CD4-positive, alpha-beta T cell treated with Interferon alpha-2 for 1 hour (primary cell): ENCODE measurements at places on chromosomes 3 and 15.

- no peak for DNase-seq
Observed at GRCh38 chr15:101614001-101614585, 38.1 kb downstream of the TM2D3 start.

GRCh38 chr15:91368611-91369010, 268.6 kb downstream of the SV2B start:
- no peak for DNase-seq

DNA sequence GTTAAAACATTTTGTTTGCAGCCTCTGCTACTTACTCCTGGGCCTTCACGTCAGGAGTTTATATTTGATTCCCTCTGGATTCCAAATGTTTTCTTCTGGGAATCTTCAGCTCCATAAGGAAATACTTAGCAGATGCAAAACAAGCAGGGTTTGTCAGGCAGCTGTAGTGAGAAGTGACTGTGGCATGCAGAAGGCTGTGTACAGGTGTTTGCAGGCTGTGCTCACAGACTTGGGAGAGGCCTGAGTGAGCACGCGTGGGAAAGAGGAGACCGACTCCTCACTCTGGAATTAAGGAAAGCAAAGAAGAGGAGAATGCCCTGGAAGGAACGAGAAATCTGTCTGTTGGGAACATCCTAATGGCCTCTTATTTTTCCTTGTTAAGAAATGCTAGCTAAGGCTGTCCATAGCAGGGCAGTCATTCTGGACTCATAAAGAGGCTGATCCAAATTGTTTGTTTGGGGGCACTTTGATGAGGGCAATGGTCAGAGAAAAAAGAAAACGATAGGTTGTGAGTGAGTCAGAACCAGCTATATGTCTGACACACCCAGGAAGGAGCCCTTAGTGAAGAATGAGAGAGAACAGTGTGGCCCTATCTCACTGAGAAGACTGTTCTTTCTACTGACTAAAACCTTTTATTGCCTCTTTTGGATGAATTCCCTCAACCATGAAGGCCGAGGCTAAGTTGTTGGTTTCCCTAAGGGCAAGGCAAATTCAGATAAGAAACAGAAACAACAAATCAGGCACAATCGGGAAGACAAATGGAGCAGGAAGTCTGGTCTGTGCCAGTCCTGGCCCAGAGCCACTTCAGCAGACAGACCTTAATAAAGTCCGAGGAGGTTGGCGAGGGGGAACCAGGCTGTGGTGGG, 82.6 kb downstream of the TGFBR2 start:
- DNase-seq = no peak

GRCh38 chr3:10353160-10353559, 32.2 kb upstream of the SEC13 start:
- no peak for DNase-seq

GRCh38 chr3:189744235-189744634, 113.0 kb downstream of the TP63 start:
- no peak for DNase-seq

DNA sequence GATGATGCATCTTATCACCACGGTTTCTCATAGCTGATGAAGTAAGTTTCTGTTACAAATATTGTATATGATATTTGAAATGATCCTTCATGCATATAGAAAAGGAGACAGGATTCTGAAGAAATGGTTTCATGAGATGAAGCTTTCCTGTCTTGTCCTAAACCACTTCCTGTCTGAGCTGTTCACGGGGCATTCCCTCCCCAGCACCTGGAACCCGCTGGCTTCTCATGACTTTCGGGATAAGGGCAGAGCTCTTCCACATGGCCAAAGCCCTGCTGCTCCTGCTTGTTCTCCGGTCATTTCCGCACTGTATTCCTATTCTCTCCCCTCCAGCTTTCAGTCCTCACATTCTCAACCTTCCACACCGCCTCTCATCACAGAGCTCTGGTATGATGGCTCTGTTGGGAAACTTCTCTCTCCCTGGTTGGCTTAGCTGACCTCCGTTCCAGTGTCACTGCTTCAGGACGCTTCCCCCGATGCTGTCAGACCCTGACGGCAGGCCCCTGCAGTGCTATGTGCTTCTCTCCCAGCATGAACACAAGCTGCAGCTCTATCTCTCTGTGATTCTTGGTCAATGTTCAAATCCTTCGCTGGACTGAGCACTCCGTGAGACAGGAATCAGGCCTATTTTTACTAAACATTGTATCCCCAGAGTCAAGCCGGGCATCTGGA, 86.9 kb upstream of the HERC1 start:
- no peak for DNase-seq

- no peak for DNase-seq
Observed at GRCh38 chr3:29335438-29335837, 54.6 kb downstream of the RBMS3 start.

- DNase-seq = no peak
Observed at GRCh38 chr15:67559158-67559557, 16.7 kb downstream of the MAP2K5 start.

DNA sequence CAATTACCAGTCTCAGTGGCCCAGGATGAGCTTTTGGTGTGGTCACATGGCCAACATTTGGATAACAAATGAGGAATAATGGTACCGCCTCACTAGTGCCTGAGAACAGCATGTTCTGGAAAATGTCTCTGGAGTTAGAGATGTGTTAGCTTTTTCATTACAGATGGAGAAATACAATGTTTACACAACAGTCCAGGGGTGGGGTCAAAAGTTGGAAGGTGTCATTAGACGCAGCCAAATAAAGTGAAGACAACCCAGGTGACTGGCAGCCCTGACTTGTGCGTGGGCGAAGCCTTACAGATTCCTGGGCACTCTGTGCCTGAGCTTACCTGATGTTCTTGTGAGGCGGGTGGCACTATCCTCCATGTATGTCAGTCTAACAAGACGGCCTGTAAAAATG, 12.8 kb downstream of the IL17RB start:
- no peak for DNase-seq

- no peak for DNase-seq
Observed at GRCh38 chr15:80211976-80212375, 40.0 kb downstream of the CTXND1 start.

- DNase-seq = no peak
Observed at GRCh38 chr15:84821501-84822021, 4.4 kb downstream of the ALPK3 start.

DNA sequence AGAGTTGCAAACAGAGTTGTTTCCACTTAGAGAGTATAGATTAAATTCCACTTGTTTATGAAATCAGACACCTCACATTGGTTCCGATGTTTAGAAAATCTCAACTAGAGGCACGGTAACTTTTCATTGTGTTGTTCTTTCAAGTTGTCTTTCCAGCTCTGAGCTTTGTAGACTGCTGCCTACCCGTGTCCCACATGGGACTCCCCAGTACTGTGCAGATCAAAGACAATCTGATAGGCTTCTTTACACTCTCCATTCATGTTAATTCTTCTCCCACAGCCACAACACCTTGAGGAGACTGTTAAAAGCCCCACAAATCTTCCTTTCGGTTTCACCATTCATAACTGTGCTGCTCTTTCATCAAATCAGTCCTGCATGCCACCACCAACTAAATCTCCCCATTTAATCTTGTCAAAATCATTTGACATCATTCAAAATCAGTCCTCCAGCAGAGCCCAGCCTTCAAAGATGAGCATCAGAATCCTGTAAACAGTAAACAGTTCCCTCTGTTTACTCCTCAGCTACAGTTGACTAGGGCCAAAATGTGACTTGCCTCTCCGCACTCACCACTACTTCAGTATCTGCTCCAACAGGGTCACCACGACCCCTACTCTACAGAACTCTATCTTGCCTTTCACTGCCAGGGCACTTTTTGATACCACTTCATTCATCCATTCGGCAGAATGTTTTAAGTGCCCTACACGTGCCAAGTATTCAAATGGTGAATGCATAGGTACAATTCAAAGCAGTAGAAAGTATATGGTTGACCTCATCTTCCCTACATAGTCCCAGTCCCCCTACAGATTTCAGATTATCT, 8.3 kb downstream of the ANXA2 start:
- DNase-seq = no peak

GRCh38 chr3:76203578-76203977, 418.2 kb upstream of the ZNF717 start:
- no peak for DNase-seq

- DNase-seq = no peak
Observed at GRCh38 chr3:129036222-129037092, 24.1 kb upstream of the GP9 start.

GRCh38 chr15:63672775-63673174, 75.6 kb downstream of the FBXL22 start:
- DNase-seq = no peak

GRCh38 chr15:41128174-41128902, 12.3 kb upstream of the INO80 start:
- no peak for DNase-seq

DNA sequence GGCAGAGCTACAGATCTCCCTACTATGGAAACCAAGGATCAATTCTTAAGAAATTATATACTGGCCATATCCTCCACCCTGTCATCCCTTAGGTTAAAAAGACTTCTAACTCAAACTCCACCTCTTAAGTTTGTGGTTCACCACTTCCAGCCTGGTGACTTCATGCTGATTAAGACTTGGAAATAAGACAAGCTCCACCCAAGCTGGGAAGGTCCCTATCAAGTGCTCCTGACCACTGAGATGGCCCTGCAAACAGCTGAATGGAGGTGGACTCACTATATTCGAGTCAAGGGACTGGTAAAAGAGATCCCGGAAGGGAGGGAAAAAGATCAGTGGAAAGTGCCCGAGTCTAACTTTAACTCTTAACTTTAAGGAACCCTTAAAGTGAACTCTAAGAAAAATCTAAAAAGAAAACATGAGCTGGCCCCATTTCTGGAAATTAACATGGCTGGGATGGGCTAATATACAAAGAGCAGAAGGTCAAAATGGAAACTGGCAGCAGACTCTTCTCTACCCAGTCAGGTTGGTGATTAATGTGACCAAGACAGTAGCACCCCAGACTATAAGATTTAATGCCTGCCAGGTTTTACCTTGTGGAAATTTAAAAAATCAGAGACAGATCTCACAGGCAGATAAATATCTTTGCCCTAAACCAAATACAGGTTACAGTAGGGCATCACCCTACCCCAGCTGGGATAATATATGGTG, 43.9 kb downstream of the PPCDC start:
- DNase-seq = peak; percentile 38

DNA sequence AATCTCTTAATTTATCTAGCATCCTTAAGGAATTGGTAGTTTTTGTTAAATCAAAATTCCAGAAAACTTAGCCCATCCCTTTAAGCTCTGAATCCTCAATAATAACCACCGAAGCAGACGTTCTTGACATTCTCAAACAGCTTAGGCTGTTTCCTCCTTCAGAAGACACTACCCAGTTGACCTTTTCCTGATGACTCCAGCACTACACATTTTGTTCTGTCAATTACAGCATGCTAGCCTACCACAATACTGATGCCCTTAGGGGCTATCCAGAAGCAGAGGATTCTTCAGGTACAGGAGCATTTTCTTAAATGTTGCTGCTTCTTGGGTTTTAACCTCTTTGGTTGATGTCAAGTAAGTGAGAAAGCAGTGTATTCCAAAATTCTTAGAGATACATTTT, 33.4 kb downstream of the ETV5 start:
- DNase-seq = no peak

GRCh38 chr3:104604326-104605010, 762.2 kb upstream of the ALCAM start:
- DNase-seq = no peak

DNA sequence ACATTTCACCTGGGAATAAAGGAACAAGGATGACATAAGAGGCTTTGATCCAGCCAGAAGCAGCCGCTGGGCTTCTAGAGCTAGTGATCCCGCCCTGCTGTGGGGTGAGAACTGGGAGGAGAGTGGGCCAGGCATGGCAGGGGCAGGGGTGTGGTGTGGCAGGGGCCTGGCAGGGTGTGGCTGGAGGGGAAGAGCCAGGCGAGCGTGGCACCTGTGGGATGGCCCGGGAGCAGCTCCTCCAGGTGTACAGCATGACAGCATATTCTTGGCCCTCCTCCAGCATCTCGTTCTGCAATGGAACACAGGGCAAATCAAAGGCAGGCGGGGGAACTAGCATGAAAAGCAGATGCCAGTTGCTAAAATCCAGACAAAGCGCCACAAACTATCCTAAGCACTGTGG, 35.5 kb downstream of the CYFIP1 start:
- no peak for DNase-seq

GRCh38 chr3:130491431-130491830, 25.5 kb upstream of the COL6A6 start:
- DNase-seq = no peak

- no peak for DNase-seq
Observed at GRCh38 chr3:14741510-14741909, 66.6 kb downstream of the C3orf20 start.
